Keratinocyte (primary cell): ENCODE measurements at places on chromosomes 11 and 22.
A peak's percentile ranks its signal among the peaks of the same experiment; 100 is the strongest.

- DNase-seq = peak; percentile 71
Observed at GRCh38 chr11:46920755-46921154, 2.4 kb upstream of the LRP4 start.

DNA sequence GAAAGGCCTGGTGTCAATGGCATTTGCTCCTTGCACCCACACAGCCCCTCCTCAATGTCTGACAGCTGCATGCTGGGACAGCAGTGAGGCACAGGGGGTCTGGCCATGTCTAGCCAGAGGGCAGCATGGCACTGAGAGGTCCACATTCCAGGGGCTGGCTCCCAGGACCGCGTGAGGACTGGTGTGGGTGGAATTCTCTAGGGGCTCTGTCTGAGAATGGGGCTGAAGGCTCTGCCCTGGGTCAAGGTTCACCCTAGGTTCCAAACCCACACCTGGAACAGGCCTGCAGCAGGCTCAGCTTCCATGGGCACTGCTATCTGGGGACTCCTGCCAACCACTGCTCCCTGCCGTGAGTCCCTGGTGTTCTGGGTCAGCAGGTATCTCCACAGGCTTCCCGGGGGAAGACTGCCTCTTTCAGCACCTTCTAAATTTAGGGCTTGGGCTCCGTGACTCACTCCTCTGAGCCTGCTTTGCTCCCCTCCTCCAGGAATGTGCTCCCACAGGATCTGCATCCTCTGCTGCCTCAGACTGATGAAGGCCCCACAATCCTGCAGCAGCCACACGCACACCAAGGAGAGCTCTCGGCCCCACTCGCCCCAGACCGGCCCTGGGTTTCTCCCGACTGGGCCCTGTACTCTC lies 4.2 kb downstream of the STARD10 start:
- no peak for DNase-seq

DNA sequence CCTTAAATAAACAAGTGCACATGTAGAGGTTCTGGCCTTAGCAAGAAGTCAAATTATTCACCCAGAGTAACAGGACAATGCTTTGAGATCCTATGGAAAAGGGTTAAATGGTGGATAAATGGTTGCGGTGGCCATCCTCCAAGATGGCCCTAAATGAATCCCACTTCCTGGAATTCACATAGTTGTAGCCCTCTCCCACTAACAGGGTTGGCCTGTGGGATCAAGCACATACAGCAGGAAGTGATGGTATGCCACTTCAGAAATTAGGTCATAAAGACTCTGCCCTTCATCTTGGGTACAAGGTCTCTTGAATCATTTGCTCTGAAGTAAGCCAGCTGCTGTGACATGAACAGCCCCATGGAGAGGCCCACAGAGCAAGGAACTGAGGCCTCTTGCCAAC lies 1.8 kb downstream of the ZNF280B start:
- DNase-seq = no peak

DNA sequence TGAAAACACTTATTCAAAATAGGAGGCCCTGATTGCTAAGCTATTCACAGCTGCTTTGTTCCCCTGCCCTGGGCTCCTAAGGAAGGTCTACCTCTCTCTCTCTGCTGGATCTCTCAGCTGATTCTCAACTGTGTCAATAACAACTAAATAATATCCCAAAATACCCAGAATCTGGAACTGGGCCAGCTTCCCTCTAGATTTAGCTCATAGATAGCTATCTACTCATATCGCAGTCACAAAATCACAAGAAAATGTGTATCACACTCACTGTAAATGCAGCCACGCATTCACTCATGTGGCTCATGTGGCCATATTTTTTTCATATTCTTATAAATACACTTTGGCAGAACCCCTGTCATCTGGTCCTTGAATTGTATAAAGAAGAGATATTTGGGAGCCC lies 555.1 kb downstream of the OPCML start:
- DNase-seq = no peak

DNA sequence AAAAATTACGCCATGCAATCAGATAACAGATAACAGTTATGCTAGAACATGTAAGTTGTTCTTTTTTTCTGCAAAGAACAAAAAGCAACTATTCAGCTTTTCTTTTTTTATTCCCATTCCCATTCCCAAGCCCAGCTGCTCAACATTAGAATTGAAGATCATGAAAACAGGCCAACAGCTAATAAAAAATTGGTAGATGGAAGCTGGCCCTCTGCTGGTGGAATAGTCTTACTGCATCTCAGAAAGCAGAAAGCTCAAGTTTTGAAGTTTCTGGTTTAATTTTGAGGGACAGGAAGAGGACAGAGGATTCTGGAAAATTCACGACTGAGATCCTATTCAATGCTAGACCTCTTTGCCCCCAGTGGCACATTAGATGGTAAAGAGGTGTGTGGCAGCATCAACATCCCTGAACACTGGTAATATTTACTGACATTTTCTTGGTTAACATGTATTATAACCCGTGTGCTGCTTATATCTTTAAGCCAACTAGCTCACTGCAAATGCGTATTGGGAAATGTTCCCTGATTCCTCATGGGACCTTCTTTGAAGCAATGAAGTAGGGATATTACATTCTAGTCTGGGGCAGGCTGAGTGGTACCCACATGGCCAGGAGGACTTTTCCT lies 591.2 kb downstream of the OPCML start:
- no peak for DNase-seq

DNA sequence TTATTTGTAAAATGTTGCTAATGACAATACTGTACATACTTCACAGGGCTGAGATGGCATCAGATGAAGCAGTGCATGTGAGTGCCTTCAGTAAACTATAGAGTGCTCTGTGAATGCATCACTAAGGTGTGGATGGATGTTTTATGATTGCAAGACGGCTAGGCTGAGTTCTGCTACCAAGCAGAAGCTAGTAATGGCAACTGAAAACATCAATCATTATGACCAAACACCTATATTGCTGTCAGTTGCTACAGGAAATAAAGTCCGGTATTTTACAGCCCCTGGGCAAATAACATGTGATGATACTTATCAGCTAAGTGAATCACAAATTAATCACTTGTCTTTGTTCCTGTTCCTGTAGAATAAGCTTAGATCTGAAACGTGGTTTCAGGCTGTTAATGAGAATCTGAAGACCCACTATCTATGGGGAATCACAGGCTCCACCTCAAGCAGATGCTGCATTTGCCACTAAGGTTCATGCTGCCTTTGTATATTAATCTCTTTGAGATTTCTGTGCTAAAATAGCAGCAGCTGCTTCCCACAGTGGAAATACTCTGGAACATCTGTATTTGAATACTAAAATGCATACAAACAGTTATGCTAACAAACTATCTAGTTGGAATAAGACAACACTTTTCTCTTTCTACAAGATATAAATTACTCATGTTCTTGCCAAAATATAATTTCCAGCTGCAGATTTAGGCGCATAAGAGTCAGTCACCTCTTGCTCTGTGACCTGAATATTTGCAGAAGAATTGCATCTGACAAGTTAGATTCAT lies 254.0 kb upstream of the PITPNB start:
- DNase-seq = peak; percentile 58

DNA sequence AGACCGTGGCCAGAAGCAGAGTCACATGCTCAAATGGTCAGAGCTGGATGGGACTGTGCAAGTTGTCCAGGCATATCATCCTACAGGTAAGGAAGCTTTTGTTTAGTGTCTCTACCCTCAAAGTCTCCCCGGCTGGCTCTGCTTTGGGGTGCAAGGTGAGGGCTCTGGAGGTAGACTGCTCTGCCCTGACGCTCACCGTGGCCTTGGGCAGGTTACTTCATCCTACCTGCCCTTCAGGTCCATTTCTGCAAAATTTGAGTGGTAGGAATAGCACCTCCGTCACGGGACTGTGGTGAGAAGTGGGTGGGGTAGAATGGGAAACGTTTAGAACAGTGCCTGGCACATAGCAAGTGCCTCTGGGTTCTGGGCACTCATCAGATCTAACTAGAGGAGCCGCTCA lies 42.2 kb downstream of the NAT10 start:
- no peak for DNase-seq
